Activated CD4-positive, alpha-beta T cell treated with anti-CD3 and anti-CD28 coated beads, Interleukin-2, amount 50 U/mL, for 1 hour (primary cell): ENCODE measurements at places on chromosomes 5 and 9.
A peak's percentile ranks its signal among the peaks of the same experiment; 100 is the strongest.

GRCh38 chr5:131357739-131358561 lies 94.1 kb downstream of the CDC42SE2 start:
- peak; percentile 27 for DNase-seq

GRCh38 chr9:114105236-114105635 lies 6.1 kb upstream of the KIF12 start:
- no peak for DNase-seq

DNA sequence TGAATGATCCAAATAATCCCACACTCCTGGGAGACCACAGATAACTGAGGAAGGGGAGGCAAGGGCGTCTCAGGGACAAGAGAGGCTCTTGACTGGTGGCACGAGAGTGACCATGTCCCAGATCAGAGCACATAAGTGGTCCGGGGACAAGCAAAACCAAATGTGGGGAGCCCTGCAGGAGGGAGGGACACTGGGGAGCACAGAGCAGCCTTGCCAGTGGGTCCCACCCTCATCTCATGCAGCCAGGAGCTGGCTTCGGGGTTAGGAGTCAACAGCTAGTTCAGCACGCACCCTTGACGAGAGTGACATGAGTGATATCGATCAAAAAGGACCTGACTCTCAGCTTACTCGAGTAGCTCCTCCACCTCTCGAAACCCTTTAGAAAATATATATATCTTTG lies 16.5 kb upstream of the UBE2QL1 start:
- DNase-seq, result no peak

- DNase-seq, result no peak
These were observed 159.1 kb upstream of the PPP2R2B start for GRCh38 chr5:147037515-147038205.

- no peak for DNase-seq
These were observed 57.4 kb upstream of the DMRTA1 start for GRCh38 chr9:22389271-22389670.

GRCh38 chr5:8993031-8993430 lies 552.8 kb downstream of the SEMA5A start:
- DNase-seq, result no peak

GRCh38 chr5:77080905-77081304 lies 6.2 kb downstream of the ZBED3 start:
- no peak for DNase-seq

DNA sequence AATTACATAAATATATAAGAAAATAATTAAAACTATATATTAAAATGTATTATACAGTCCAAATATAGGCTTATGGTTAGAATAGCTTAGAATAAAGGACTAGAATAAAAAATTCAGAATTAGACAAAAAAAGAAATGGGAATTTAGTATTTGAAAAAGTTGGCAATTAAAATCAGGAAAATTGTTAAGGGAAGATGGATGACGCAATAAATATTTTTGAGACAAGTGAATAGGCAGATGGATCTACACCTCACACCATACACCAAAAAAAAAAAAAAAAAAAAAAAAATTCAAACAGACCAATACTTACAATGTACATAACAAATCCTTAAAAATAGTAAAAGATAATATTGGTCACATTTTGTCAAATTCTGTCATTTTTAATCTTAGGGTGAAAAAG lies 200.7 kb downstream of the TMEM232 start:
- DNase-seq, result no peak

DNA sequence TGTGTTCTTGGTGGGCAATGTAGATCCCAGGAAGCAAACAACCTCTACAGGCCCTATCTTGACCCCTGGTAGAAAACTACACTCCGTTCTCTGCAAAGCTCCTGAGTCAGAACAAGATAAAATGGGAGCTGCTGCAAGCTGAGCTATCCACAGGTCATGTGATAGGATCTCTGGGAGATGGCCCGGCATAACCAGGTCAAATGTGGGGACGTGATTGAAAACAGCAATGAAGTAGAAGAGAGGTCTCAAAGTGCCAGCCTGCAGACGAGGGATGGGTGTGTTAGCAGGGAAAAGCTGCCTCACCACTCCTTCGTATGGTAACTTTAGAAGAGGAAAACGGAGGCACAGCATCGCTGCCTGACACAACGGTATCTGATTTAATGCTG lies 25.0 kb downstream of the NRG2 start:
- DNase-seq, result no peak

GRCh38 chr5:107807431-107807830 lies 136.7 kb upstream of the EFNA5 start:
- DNase-seq, result no peak

GRCh38 chr9:28758971-28759370 lies 1185.7 kb upstream of the C9orf72 start:
- no peak for DNase-seq

- DNase-seq, result no peak
These were observed 69.0 kb upstream of the GRAMD2B start for GRCh38 chr5:126354012-126354857.

- DNase-seq, result no peak
These were observed 3.4 kb downstream of the TLE1 start for GRCh38 chr9:81685763-81686613.

DNA sequence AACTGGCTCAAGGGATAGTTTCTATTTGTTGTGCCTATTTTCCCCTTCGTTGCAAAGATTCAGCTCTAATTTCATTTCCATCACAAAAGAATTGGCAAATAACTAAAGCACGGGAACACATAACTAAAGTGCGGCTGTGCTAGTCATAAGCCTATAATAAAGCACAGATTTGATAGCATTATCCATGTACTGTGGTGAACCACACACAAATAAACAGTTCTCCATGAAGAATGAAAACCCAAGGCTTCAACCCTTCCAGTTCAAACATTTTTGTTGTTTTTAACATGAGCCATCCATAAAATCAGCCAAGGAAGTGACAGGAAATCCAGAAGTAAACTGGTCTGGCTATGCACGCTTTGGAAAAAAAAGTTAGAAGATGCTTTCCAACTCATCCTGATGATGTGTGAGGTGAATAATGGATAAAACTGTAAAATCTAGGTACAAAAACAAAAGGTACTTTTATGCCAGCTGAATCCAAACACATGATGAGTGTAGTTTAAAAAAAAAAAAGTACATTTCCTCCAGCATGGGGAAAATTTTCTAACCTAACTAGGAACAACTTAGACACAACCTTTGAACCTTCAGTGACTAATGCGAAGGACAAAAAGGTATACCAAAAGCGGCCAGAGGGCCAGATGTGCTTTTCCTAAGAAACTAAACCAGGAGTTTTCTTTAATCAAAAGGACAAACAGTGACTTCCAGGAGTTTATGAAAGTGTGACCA lies 10.2 kb downstream of the ZNF608 start:
- no peak for DNase-seq

- DNase-seq, result no peak
These were observed 8.1 kb downstream of the TAL2 start for GRCh38 chr9:105670315-105670714.

DNA sequence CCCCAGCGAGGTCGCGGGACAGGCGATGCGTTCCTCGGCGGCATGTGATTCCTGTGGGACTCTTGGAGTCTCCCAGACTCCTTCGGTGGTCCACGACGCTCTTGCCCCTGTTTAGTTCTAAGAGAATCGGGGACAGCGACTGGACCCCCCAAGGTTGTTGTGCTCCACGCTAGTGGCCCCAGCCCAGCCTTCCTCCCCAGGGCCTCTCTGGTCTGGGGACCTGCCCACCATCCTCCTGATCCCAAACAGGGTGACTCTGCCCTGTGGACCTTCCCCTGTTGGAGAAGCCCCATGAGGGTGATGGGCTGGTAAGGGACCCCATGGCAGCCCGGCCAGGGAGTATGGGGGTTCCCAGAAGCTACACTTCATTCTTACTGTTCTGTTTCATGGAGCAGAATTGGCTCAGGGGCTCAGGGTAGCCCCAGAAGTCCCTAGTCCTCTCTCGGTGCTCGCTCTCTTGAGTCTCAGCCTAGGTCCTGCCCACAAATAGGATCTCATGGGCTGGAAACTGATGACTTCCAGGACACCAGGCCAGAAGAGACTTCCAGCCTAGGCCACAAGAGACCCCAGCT lies 880 bp downstream of the CARD19 start:
- no peak for DNase-seq
